ENCODE measurements at places on chromosomes 2 and 18. TPM values are rescaled to one million over a fixed set of nuclear protein-coding genes. Genes with fewer than 3 reads are reported as not detected.

Gene TXNL1
- total RNA-seq: 68.7 TPM

Gene LIMS3
- 3.3 TPM for total RNA-seq

GRCh38 chr18:59861009-59861408 lies 38.8 kb upstream of the PMAIP1 start:
- H3K27me3 ChIP-seq: peaks cover 2% of the 10 kb centered on the region
- H3K27ac ChIP-seq: no peak overlapping the region
- no peak for DNase-seq
- H3K36me3 ChIP-seq: no peaks in the 10 kb centered on the region
- H3K4me1 ChIP-seq: no peaks in the 10 kb centered on the region

GRCh38 chr2:241609859-241610793 lies 26.8 kb downstream of the THAP4 start:
- H3K4me1 ChIP-seq: peaks cover 14% of the 10 kb centered on the region
- peaks cover 3% of the 10 kb centered on the region for H3K36me3 ChIP-seq
- DNase-seq: peak; percentile 94
- no peak overlapping the region for H3K27ac ChIP-seq

Gene DSG4
- total RNA-seq: not detected

Gene CRYBA2
- total RNA-seq: not detected

DNA sequence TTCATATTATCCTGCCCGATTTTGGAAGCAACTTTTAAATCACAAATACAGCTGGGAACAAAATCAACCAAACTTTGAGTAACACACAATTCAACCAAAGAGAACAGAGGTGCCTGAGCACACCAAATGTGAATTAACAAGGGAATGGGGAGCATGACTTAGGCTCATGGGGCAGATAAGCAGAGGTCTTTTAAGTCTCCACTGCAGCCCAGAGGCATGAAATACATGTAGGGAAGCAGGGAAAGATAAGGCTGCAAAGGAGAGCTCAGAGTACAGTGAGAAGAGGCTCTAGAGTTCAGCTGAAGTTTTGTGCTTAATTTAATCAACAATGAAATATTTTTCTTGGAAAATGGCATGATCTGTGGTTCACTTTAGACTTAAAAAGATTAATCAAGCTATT lies 49.0 kb downstream of the CYTIP start:
- H3K27me3 ChIP-seq: no peaks in the 10 kb centered on the region
- H3K4me1 ChIP-seq: no peaks in the 10 kb centered on the region
- no peak for DNase-seq
- peaks cover 32% of the 10 kb centered on the region for H3K36me3 ChIP-seq
- H3K4me3 ChIP-seq: no peak overlapping the region

Gene UGT1A4
- not detected for total RNA-seq

Gene DNER
- total RNA-seq: not detected

Gene INHA
- total RNA-seq: not detected

DNA sequence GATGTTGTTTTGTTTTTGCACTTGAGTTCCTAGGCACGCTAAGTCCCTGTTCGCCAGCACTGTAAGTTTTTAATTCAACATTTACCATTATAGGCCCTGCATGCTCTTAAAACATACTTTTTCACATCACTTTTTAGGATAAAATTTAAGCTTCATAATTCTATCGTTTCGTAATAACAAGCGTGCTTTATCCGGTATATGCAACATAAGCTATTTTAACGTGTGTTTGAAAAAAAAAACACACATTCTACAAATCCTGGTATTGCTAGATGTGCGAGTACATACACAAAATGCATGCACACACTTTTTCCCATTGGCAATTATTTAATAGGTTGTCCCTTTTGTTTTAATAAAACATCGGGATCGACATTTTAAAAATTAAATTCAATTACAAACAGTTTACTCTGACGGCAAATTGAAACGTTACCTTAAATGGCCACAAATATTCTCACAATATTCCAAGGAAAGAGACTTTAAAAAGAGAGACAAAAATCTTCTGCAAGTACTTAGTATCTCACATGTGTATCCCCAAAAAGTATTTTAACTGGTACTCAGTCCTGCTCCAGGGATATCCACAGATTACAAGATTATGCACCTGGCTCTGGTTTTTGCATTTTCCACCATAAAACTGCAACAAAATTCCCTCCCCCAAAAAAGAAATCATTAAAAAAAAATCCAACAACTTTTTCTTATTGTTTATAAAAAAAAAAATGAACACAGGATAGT lies 1.0 kb upstream of the TCF4 start:
- H3K27me3 ChIP-seq: peaks cover 47% of the 10 kb centered on the region
- H3K27ac ChIP-seq: no peak overlapping the region
- peaks cover 4% of the 10 kb centered on the region for H3K36me3 ChIP-seq

DNA sequence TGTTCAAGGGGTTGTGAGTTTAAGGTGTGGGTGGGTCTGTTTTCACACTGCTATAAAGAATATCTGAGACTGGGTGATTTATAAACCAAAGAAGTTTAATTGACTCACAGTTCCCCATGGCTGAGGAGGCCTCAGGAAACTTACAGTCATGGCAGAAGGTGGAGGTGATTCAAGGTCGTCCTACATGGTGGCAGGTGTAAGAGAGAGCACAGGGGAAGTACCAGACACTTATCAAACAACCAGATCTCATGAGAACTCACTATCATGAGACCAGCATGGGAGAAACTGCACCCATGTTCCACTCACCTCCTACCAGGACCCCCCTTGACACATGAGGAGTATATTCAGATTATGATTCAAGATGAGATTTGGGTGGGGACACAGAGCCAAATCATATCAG lies 38.0 kb downstream of the RHBDD1 start:
- DNase-seq: peak; percentile 49
- peak overlapping the region; percentile 77 for H3K27ac ChIP-seq
- no peak overlapping the region for H3K4me3 ChIP-seq
- peaks cover 24% of the 10 kb centered on the region for H3K4me1 ChIP-seq
- no peaks in the 10 kb centered on the region for H3K27me3 ChIP-seq

GRCh38 chr18:21047126-21047525 lies 64.5 kb downstream of the ROCK1 start:
- DNase-seq: no peak
- no peak overlapping the region for H3K4me3 ChIP-seq
- peaks cover 39% of the 10 kb centered on the region for H3K4me1 ChIP-seq
- H3K27ac ChIP-seq: no peak overlapping the region
- peaks cover 10% of the 10 kb centered on the region for H3K36me3 ChIP-seq
- H3K27me3 ChIP-seq: no peaks in the 10 kb centered on the region

DNA sequence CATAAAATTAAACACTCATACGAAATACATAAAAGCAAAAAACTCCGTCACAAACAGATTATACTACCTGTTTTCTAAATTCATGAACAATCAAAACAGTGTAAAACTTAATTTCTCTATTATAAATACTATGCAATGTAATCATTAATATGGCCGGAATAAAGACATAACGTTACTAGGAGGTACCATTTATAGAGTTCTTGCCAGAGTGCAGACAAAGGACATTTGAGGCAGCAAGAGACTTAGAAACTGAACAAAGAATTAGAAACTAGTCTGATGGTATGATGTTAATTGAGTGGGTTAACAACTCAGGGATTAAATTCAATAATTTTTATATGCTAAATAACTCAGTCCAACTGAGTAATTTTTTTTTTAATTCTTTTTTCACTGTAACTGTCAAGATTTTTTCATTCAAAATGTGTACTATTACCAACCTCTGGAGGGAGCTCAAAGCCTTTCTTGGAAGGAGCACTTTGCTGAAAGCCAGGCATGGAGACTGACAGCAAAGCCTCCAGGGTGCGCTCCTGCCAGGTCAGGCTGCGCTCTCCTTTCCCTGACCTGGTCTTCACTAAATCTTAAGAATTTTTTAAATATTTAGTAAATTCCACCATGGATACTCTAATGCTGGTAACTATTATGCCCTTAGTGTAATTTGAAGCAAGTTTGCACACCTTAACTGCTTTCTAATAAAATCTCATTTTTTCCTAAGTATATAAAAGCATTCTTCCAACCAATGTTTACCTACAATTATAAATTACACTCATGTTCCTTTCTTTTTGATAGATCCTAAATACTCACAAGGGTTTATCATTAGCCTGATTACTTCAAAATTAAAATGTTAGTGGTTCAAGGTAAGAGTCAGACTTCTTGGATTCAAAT lies 34.1 kb downstream of the WDR35 start:
- DNase-seq: peak; percentile 51
- no peak overlapping the region for H3K4me3 ChIP-seq
- H3K27ac ChIP-seq: no peak overlapping the region

Gene LRRTM4
- not detected for total RNA-seq

- peak; percentile 12 for DNase-seq
- H3K27ac ChIP-seq: no peak within 1 kb of the TSS
- peaks cover 11% of the 10 kb centered on the region for H3K4me1 ChIP-seq
- peak within 1 kb of the TSS; percentile 29 for H3K4me3 ChIP-seq
- H3K27me3 ChIP-seq: peaks cover 51% of the 10 kb centered on the region
These were observed at the start of gene DPYSL5 for GRCh38 chr2:26847655-26848335. TSS of gene DPYSL5 (plus strand) at chr2:26848132. CDS start at chr2:26898500, 50,368 bp downstream.

Gene PLB1
- 0.85 TPM for total RNA-seq

DNA sequence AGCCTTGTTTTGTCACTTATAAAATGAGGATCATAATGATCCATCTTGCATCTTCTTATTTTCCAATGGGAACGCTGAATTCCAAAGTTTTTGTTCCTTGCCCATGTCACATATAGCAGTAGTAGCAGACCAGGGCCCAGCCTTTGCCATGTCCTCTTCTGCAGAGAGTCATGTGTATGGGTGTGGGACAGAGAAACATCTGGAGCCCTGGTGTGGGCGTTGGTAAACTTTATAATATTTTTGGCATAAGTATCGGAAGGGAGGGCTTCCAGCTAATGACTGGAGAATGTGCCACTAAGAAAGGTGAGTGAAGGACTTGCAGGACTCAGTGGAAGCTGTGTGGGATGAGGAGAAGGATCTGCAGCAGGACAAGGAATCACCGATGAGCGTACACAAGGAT lies 157.2 kb downstream of the NCKAP5 start:
- H3K4me1 ChIP-seq: no peaks in the 10 kb centered on the region
- no peak overlapping the region for H3K4me3 ChIP-seq
- no peak overlapping the region for H3K27ac ChIP-seq
- no peak for DNase-seq
- H3K36me3 ChIP-seq: no peaks in the 10 kb centered on the region

- H3K4me3 ChIP-seq: no peak overlapping the region
- no peak overlapping the region for H3K27ac ChIP-seq
- no peaks in the 10 kb centered on the region for H3K4me1 ChIP-seq
- peaks cover 4% of the 10 kb centered on the region for H3K27me3 ChIP-seq
- no peaks in the 10 kb centered on the region for H3K36me3 ChIP-seq
These were observed 58.6 kb upstream of the OSR1 start for GRCh38 chr2:19416784-19417684.

- H3K27me3 ChIP-seq: peaks cover 21% of the 10 kb centered on the region
- no peak for DNase-seq
- H3K4me3 ChIP-seq: no peak overlapping the region
- no peaks in the 10 kb centered on the region for H3K36me3 ChIP-seq
These were observed 40.5 kb upstream of the POLE4 start for GRCh38 chr2:74917702-74918619.

Gene CLEC4F
- total RNA-seq: not detected

- no peak overlapping the region for H3K4me3 ChIP-seq
- no peak for DNase-seq
- H3K27me3 ChIP-seq: no peaks in the 10 kb centered on the region
These were observed 209.6 kb downstream of the SLC8A1 start for GRCh38 chr2:40242315-40242714.

Gene MAB21L4
- not detected for total RNA-seq

- no peaks in the 10 kb centered on the region for H3K36me3 ChIP-seq
- no peak overlapping the region for H3K4me3 ChIP-seq
- DNase-seq: peak; percentile 28
- H3K4me1 ChIP-seq: peaks cover 2% of the 10 kb centered on the region
- no peak overlapping the region for H3K27ac ChIP-seq
These were observed 81.5 kb downstream of the NRP2 start for GRCh38 chr2:205763708-205764211.

DNA sequence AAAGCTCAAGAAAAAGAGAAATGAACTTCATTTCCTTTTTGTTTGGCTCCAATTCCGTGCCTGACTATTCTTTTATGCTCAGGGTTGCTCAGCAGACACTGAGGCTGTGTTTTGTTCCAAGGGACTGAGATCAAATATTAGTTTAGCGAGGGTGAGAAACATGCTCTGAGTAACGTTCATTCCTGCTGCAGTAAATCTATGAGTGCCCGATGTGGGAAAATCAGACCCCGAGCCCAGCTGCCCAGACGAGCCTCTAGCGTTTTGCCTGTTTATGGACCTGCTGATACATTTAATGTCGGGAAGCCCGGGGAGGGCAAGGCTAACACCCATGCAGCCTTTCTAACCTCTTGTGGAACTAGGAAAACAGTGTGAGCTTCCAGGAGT lies 119.2 kb downstream of the VAPA start:
- H3K27ac ChIP-seq: no peak overlapping the region
- no peaks in the 10 kb centered on the region for H3K36me3 ChIP-seq
- no peaks in the 10 kb centered on the region for H3K4me1 ChIP-seq
- no peak for DNase-seq
- peaks cover 15% of the 10 kb centered on the region for H3K27me3 ChIP-seq

- no peaks in the 10 kb centered on the region for H3K4me1 ChIP-seq
- no peak overlapping the region for H3K27ac ChIP-seq
- peaks cover 11% of the 10 kb centered on the region for H3K27me3 ChIP-seq
- H3K4me3 ChIP-seq: no peak overlapping the region
- H3K36me3 ChIP-seq: no peaks in the 10 kb centered on the region
These were observed 172.8 kb downstream of the VAPA start for GRCh38 chr18:10086458-10087210.

Gene SLC9A4
- not detected for total RNA-seq

Gene SLC9A2
- total RNA-seq: not detected

GRCh38 chr18:33578518-33579348 lies 714 bp downstream of the ASXL3 start:
- peaks cover 5% of the 10 kb centered on the region for H3K4me1 ChIP-seq
- no peak for DNase-seq
- peaks cover 13% of the 10 kb centered on the region for H3K27me3 ChIP-seq

Gene ASB18
- not detected for total RNA-seq

Gene SLC8A1
- 0.19 TPM for total RNA-seq

DNA sequence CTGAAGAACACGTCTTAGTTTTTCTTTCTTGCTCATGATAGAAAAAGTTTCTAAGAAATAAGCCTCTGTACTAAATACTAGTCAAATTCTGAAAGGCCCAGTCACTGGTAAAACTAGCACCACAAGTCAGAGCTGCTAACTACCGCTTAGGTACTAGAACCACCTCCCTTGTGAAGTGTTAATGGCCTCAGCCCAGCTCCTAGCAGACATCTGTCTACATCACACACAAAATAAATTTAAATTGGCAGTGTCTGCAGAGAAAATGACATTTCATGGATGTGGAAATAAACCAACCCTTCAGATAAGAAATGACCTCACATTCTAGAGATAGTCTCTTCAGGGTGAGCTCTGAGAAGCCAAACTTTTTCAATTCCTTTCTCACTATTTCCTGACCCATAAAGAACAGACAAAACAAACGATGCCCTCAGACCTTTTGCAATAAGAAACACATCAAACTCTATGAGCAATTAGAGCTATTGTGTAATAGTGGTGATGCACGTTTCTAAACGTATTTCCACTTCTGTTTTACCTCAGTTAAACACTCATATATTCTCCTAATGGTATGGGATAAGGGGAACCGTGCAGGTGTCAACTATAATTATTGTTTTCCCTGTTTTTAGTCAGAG lies 70.3 kb upstream of the DSG1 start:
- no peak overlapping the region for H3K4me3 ChIP-seq
- DNase-seq: no peak
- no peaks in the 10 kb centered on the region for H3K4me1 ChIP-seq
- H3K27ac ChIP-seq: no peak overlapping the region
- H3K36me3 ChIP-seq: no peaks in the 10 kb centered on the region

Gene CYBRD1
- total RNA-seq: 0.99 TPM

GRCh38 chr2:212940816-212941215 lies 210.6 kb downstream of the IKZF2 start:
- no peak overlapping the region for H3K4me3 ChIP-seq
- H3K27me3 ChIP-seq: peaks cover 1% of the 10 kb centered on the region
- H3K36me3 ChIP-seq: no peaks in the 10 kb centered on the region
- no peak for DNase-seq
- H3K4me1 ChIP-seq: no peaks in the 10 kb centered on the region

All from activated CD4-positive, alpha-beta memory T cell treated with anti-CD3 and anti-CD28 coated beads for 36 hours (primary cell).